ENCODE measurements at places on chromosomes 2 and 18. TPM values are rescaled to one million over a fixed set of nuclear protein-coding genes. Genes with fewer than 3 reads are reported as not detected.

DNA sequence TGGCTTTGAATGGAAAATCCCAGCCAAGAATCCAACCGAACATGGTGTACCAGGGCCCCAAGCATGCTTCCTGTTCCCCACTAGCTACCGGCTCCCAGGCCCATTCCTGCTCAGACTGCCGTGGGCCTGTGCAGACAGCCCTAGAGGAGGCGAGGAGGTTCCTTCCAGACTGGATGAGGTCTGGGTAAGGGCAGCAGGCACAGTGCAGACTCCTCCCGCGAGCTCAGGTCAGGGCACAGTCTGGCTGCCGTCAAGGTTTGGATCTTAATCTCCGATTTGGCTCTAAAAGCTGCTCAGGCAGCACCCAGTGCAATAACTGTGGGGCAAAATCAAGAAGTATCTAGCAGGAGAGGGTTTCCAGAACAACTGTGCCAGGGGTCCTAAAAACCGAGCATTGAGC, 19.3 kb upstream of the TTR start:
- no peak overlapping the region for H3K4me3 ChIP-seq
- DNase-seq: no peak
- H3K36me3 ChIP-seq: no peaks in the 10 kb centered on the region
- no peaks in the 10 kb centered on the region for H3K4me1 ChIP-seq

- H3K4me3 ChIP-seq: no peak overlapping the region
- no peak overlapping the region for H3K27ac ChIP-seq
- H3K36me3 ChIP-seq: no peaks in the 10 kb centered on the region
- peaks cover 4% of the 10 kb centered on the region for H3K4me1 ChIP-seq
These were observed 294.5 kb upstream of the FBXO11 start for GRCh38 chr2:48200620-48201293.

- no peaks in the 10 kb centered on the region for H3K36me3 ChIP-seq
- H3K4me3 ChIP-seq: no peak overlapping the region
- H3K27ac ChIP-seq: no peak overlapping the region
- H3K27me3 ChIP-seq: no peaks in the 10 kb centered on the region
- H3K4me1 ChIP-seq: no peaks in the 10 kb centered on the region
- DNase-seq: no peak
These were observed 113.3 kb downstream of the POLE4 start for GRCh38 chr2:75071766-75072165.

DNA sequence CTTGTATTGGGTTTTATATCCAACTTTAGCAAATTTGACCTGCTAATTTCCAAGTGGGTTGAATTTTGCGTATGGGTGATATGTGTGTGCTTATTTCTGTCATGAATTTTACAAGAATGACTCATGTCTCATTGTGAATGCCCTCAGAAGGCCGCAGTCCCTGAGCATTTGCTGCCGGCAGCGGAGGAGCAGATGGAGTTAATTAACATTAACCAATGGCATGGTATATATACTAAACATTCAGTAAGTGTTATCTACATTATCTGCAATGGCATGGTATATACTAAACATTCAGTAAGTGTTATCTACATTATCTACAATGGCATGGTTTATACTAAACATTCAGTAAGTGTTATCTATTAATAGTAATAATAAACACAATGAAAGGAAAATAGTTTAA, 90.1 kb downstream of the DOK6 start:
- no peak overlapping the region for H3K27ac ChIP-seq
- no peak for DNase-seq

DNA sequence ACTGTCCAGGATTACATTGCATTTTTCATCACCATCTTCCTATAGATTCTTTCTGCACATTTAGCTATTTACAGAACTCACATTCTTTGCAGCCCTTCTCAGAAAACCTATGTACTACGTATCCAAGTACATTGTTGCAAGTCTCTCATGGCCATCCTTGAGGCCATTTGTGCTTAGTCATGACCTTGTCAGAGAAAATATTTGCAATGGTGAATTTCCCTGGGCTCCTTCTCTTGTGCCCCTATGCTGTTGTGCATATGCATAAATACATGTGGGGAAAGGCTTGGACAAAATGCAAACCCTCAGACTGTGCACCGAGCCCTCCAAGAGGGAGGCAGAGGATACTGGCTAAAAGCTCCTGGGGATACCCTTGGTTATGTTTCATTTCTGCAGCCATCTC, 19.5 kb downstream of the IL36A start:
- H3K36me3 ChIP-seq: no peaks in the 10 kb centered on the region
- no peak overlapping the region for H3K4me3 ChIP-seq
- DNase-seq: no peak

DNA sequence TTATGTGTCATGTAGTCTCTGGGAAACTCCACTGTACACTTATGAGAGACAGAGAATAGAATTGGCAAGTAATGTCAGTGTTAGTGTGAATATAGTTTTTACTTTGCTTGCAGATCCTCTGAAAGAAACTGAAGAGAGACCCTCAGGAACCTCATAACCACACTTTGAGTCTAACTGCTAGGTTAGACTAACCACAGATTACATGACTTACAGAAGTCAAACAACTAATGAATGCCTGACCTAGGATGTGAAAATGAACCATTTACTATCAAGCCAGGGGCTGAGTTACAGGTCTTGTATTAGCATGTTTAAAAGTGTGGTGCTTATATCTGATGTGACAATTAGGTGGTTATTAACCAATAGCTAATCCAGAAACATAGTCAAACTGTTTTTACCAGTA, 280.4 kb upstream of the LRATD1 start:
- no peaks in the 10 kb centered on the region for H3K27me3 ChIP-seq
- no peaks in the 10 kb centered on the region for H3K36me3 ChIP-seq
- no peaks in the 10 kb centered on the region for H3K4me1 ChIP-seq
- no peak for DNase-seq

DNA sequence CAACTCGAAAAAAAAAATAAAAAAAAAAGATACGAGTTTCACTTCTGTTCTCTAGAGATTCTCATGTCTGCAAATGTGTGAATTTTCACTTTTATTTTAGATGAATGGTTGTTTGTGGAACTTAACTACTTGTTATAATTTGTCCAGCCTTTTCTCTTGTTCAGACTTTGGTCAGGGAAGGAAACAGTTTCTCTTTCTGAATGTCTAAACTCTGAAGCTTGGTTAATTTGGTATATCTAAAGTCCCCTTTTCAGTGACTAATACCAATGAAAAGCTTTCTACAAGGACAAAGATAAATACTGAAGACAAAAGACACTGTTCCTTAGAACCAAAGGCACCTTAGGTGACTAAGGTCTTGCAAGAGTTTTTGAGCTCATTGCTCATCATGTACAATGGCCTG, 144.4 kb upstream of the PIEZO2 start:
- H3K36me3 ChIP-seq: no peaks in the 10 kb centered on the region
- no peak overlapping the region for H3K27ac ChIP-seq
- no peaks in the 10 kb centered on the region for H3K4me1 ChIP-seq
- no peak for DNase-seq

- no peaks in the 10 kb centered on the region for H3K36me3 ChIP-seq
- H3K27me3 ChIP-seq: no peaks in the 10 kb centered on the region
- no peak overlapping the region for H3K27ac ChIP-seq
These were observed 267.4 kb downstream of the CYP26B1 start for GRCh38 chr2:71880287-71880686.

GRCh38 chr2:11305958-11306357, 38.5 kb downstream of the ROCK2 start:
- H3K27ac ChIP-seq: no peak overlapping the region
- H3K36me3 ChIP-seq: no peaks in the 10 kb centered on the region
- H3K4me3 ChIP-seq: no peak overlapping the region
- no peaks in the 10 kb centered on the region for H3K27me3 ChIP-seq

The TET3 gene
- total RNA-seq: 21.1 TPM

The UGT1A8 gene
- not detected for total RNA-seq

- no peak overlapping the region for H3K27ac ChIP-seq
- no peak for DNase-seq
- H3K27me3 ChIP-seq: no peaks in the 10 kb centered on the region
- H3K4me1 ChIP-seq: no peaks in the 10 kb centered on the region
These were observed 200.9 kb upstream of the MEIS1 start for GRCh38 chr2:66233981-66234380.

GRCh38 chr2:219798430-219798829, 171.0 kb downstream of the SLC4A3 start:
- no peak overlapping the region for H3K27ac ChIP-seq
- no peaks in the 10 kb centered on the region for H3K27me3 ChIP-seq
- no peaks in the 10 kb centered on the region for H3K36me3 ChIP-seq
- DNase-seq: no peak
- H3K4me1 ChIP-seq: peaks cover 2% of the 10 kb centered on the region

- no peaks in the 10 kb centered on the region for H3K27me3 ChIP-seq
- H3K4me3 ChIP-seq: no peak overlapping the region
- no peaks in the 10 kb centered on the region for H3K36me3 ChIP-seq
- H3K4me1 ChIP-seq: peaks cover 3% of the 10 kb centered on the region
These were observed 40.0 kb upstream of the LAPTM4A start for GRCh38 chr2:20091305-20091991.

The ALPP gene
- total RNA-seq: 0.15 TPM

DNA sequence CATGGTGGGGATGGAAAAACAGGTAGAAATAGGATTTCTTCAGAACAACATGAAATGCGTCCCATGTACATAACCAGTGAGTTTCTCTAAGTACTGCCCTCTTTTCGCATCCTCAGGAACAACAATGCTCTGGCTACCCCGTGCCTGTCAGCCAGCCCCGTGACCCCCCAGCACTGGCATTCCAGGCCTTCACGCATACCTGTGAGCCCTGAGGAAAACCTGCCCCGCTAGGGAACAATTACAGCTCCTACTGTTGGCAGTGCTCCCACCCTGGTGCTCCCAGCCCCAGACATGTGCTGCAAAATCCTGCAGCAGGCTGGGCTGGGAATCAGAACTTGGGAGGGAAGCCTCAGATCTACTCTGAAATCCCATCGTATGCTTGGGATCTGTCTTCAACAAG, 9.1 kb downstream of the SMAD7 start:
- H3K4me1 ChIP-seq: peaks cover 14% of the 10 kb centered on the region
- H3K27me3 ChIP-seq: no peaks in the 10 kb centered on the region
- H3K36me3 ChIP-seq: no peaks in the 10 kb centered on the region
- DNase-seq: no peak

The FOXD4L1 gene
- total RNA-seq: not detected

- no peak for DNase-seq
- no peaks in the 10 kb centered on the region for H3K36me3 ChIP-seq
- no peaks in the 10 kb centered on the region for H3K27me3 ChIP-seq
- no peak overlapping the region for H3K27ac ChIP-seq
These were observed 255.1 kb downstream of the MYT1L start for GRCh38 chr2:2075875-2076529.

DNA sequence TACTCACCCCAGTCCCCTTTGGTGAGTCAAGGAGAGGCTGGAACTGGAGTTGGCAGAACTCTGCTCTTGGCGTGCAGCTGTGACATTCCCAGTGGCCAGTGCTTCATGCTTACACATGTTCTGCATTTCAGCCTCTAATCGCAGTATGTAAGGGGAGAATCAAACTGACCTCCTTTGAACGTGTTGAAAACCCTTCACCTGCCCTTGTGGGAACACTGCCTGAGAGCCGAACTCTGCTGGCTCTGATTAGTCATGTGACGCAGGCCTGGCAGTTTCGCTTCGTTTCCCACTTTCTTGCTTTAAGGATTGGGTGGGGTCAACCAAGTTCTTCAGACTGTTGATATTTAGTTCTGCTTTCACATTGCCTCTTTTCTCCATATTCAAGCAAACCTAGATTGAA, 173.8 kb upstream of the BCL2L11 start:
- no peak overlapping the region for H3K4me3 ChIP-seq
- H3K27ac ChIP-seq: no peak overlapping the region
- DNase-seq: no peak
- no peaks in the 10 kb centered on the region for H3K4me1 ChIP-seq
- no peaks in the 10 kb centered on the region for H3K36me3 ChIP-seq

DNA sequence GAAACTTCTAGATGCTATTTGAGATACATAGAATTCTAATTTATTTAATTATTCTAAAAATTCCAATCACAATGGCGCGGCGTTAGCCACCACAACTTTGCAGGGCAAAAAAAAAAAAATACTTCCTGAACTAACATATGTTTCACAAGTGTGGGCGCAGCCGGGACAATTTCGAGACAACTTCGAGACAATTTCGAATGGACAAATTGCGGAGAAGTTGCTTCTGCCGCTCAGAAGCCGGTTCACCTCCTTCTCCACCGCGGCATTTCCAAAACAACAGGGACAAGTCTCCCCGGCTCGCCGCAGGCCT, 842 bp downstream of the PAX3 start:
- no peak overlapping the region for H3K27ac ChIP-seq
- DNase-seq: no peak
- peaks cover 17% of the 10 kb centered on the region for H3K4me1 ChIP-seq
- no peaks in the 10 kb centered on the region for H3K36me3 ChIP-seq
- peak overlapping the region; percentile 50 for H3K4me3 ChIP-seq
- H3K27me3 ChIP-seq: peaks cover 99% of the 10 kb centered on the region

GRCh38 chr2:219204425-219205164, 2.0 kb upstream of the ZFAND2B start:
- H3K27me3 ChIP-seq: no peaks in the 10 kb centered on the region
- peaks cover 5% of the 10 kb centered on the region for H3K4me1 ChIP-seq
- no peak for DNase-seq
- no peak overlapping the region for H3K27ac ChIP-seq
- H3K36me3 ChIP-seq: no peaks in the 10 kb centered on the region
- H3K4me3 ChIP-seq: no peak overlapping the region

DNA sequence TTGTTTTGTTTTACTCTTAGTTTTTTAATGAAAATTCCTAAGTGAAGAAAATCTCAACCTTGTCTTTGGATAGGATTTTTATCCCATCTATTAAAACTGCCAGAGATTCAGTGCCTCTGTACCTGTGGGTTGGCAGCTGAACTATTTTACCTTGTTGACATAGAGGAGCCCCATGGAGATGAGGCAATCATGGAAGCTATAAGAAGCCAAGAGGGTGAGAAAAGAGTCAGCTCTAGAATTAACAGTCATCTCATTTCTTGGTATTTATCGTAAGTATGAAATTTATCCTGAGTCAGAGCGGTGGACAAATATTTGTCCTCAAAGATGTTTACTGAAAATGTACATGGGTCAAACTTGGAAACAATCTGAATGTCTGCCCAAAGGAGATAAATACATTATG, 35.8 kb upstream of the PGAP1 start:
- peaks cover 9% of the 10 kb centered on the region for H3K4me1 ChIP-seq
- no peaks in the 10 kb centered on the region for H3K36me3 ChIP-seq
- no peaks in the 10 kb centered on the region for H3K27me3 ChIP-seq
- H3K27ac ChIP-seq: no peak overlapping the region

GRCh38 chr2:55926246-55926645, 2.7 kb upstream of the EFEMP1 start:
- no peak overlapping the region for H3K27ac ChIP-seq
- peaks cover 3% of the 10 kb centered on the region for H3K4me1 ChIP-seq
- no peaks in the 10 kb centered on the region for H3K36me3 ChIP-seq

The MDH1B gene
- total RNA-seq: 2.1 TPM

DNA sequence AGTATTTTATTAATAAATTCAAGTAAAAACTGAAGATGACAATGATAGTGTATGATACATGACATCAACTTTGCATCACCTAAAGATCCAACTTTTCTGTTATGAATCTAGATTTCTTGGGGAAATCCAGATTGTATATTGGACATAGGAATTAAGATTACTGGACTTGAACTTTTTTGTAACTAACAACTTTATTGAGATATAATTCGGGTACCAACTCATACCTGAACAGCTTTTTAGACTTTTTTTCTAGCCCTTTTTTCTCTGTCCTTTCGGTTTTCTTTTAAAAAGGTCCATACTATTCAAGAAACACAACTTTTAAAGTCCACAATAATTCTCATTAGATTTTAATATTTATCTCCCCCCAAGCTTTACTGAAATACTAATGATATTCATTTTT, 1.1 kb upstream of the SOCS6 start:
- no peak overlapping the region for H3K4me3 ChIP-seq
- H3K27me3 ChIP-seq: no peaks in the 10 kb centered on the region
- H3K27ac ChIP-seq: no peak overlapping the region
- no peaks in the 10 kb centered on the region for H3K36me3 ChIP-seq
- DNase-seq: no peak
